Upper lobe of left lung (tissue), 6 donors: ENCODE measurements at places on chromosomes 3 and 15. TPM values are rescaled to one million over a fixed set of nuclear protein-coding genes. Genes with fewer than 3 reads are reported as not detected.

DNA sequence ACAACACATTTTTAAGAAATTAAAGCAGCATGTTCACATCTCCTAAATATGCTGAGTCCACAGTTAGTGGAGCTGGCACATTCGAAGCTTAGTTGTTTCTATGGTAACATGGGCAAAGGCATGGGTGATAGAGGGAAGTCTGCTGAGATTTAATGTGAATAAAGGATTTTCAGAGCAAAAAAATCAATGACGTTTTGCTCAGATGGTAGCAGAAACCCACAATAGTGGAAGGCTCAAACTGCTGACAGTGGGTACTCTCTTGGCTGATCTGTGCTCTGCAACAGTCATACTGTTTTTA lies 795.1 kb upstream of the ARPP21 start:
- no peaks in the 10 kb centered on the region for H3K36me3 ChIP-seq
- no peak overlapping the region for H3K27ac ChIP-seq
- no peaks in the 10 kb centered on the region for H3K27me3 ChIP-seq
- no peak overlapping the region for H3K4me3 ChIP-seq
- no peak for DNase-seq

DNA sequence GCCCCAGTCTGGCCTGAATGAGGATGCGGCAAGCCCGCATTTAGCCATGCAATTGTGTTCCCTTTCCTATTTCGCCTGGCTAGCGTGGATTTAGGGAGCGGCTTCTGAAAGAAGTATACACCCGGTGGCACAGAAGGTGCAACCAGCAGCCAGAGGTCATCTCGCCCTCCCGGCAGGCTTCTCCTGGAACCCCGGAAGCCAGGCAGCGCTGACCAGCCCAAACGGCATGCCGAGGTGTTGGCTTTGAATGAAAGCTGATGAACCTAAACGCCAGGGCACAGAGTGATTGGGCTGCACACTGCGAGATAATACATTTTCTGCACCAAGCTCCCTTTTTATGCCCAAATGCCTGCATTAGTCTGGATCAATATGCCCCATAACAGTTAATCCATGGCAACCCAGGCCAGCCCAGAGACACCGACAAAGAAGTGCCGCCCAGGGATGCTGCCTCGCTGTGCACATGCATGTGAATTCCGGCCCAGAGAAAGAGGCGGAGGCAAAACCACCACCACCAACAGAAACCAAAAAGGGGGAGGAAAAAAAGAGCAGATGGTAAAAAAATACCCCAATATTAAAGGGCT lies 1.4 kb downstream of the SRGAP3 start:
- H3K4me3 ChIP-seq = peak overlapping the region; percentile 53
- no peaks in the 10 kb centered on the region for H3K36me3 ChIP-seq
- peaks cover 8% of the 10 kb centered on the region for H3K4me1 ChIP-seq
- DNase-seq = peak; percentile 56

- no peaks in the 10 kb centered on the region for H3K4me1 ChIP-seq
- no peak overlapping the region for H3K4me3 ChIP-seq
- H3K36me3 ChIP-seq = no peaks in the 10 kb centered on the region
Observed at GRCh38 chr3:157023226-157023625, 136.7 kb downstream of the CCNL1 start.

- H3K4me1 ChIP-seq = no peaks in the 10 kb centered on the region
- H3K4me3 ChIP-seq = no peak overlapping the region
- no peaks in the 10 kb centered on the region for H3K36me3 ChIP-seq
- no peak for DNase-seq
Observed at GRCh38 chr3:17861476-17861875, 119.0 kb upstream of the TBC1D5 start.

DNA sequence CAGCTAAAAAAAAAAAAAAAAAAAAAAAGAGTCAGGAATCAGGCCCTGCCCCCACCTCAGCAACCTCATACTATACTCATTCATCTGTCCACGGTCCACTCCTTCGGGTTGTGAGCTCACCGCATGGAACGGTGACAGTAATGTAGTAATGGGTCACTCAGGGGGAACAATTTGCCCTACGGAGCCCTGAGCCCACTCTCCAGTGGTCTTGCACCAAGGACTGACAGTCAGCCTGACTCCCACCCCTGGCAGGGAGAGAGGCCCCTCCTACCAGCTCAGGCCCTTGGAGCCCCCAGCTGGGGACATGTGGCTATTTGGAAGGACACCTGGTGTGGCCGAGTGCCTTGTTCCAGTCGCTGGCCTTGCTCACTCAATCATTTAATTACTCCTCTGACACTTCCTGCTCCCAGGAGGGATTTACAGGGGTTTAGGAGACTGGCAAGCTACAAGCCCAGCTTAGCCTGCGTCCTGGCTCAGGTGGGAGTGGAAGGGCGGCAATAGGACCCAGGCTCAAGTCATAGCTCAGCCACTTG lies 19.9 kb upstream of the CACNA2D2 start:
- H3K27ac ChIP-seq = no peak overlapping the region
- no peak overlapping the region for H3K4me3 ChIP-seq

DNA sequence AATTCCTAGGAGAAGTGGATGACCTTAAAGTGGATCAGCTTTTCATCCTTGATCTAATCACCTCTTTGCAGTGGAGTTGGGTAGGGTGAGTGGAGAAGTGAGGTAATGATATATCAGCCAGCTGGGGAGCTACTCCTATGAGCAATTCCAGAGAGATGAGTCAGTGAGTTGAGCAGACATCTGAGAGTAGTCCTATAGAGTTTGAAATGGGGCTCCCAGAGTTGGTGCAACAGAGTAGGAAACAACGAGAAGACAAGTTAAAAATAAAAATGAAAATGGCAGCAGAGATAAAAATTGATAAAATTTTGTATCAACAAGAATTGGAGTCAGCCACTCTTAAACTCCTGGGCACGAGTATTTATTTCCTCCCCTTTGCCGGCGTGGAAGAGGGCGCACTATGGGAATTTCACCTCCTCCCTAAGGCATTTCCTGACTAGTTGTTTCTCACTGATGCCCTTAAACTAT lies 150.8 kb upstream of the DPH6 start:
- peaks cover 19% of the 10 kb centered on the region for H3K4me1 ChIP-seq
- H3K27ac ChIP-seq = no peak overlapping the region
- no peak for DNase-seq
- H3K27me3 ChIP-seq = no peaks in the 10 kb centered on the region

DNA sequence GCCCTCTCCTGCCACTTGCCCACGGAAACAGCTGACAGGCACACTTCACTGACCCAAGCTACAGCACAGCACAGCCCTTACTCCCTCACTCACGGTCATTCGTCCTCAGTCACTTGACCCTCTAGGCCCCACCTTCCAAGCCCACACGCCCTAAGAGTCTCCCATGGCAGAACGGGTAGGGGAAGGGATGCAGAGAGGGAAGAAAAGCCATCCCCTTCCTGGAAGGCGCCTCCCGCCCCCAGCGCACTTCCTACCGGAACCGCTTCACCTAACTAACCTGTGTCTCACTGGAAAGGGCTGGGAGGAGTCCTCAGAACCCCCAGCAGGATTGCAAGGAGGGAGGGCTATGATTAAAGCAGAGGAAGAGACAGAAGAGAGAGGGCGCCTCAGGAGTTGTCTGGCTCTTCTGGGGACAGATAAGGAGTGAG lies 22.9 kb downstream of the EPHB3 start:
- no peak overlapping the region for H3K27ac ChIP-seq
- H3K4me1 ChIP-seq = peaks cover 14% of the 10 kb centered on the region
- no peak overlapping the region for H3K4me3 ChIP-seq
- H3K27me3 ChIP-seq = no peaks in the 10 kb centered on the region
- H3K36me3 ChIP-seq = no peaks in the 10 kb centered on the region

- H3K4me3 ChIP-seq = no peak overlapping the region
- peaks cover 8% of the 10 kb centered on the region for H3K36me3 ChIP-seq
- no peaks in the 10 kb centered on the region for H3K4me1 ChIP-seq
- H3K27me3 ChIP-seq = no peaks in the 10 kb centered on the region
- no peak overlapping the region for H3K27ac ChIP-seq
- DNase-seq = no peak
Observed at GRCh38 chr15:39591896-39592315, 11.0 kb downstream of the THBS1 start.

DNA sequence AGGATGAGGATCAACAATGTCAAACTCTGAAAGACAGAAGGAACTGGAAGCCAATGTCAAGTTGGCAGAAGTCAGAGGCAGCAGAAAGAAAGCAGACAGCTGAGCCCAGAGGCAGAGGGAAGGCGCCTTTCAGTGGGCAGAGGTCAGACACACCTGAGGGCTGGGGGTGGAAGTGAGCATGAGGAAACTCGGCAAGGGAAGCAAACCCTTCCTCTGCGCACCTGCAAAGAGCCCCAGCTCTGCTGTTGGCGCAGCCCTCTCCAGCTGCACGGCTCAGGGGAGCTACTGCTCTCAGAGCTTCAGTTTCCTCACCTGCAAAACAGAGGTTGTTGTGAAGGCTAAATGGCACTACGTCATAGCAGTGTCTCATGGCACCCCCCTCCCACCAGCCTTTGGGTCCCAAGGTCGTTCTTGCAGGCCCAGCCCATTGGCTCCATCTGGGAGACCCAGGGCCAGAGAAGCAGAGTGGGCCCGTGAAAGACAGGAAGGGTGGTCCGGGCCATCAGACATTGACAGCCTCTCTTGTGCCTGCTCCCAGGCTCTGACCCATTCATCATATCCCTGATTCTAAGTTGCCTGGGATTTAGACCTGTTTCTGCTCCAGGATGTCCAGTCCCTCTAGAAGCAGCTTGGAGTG lies 53.3 kb upstream of the SLC6A11 start:
- H3K4me1 ChIP-seq = no peaks in the 10 kb centered on the region
- H3K36me3 ChIP-seq = no peaks in the 10 kb centered on the region

- no peaks in the 10 kb centered on the region for H3K27me3 ChIP-seq
- H3K36me3 ChIP-seq = no peaks in the 10 kb centered on the region
- H3K4me3 ChIP-seq = no peak overlapping the region
- peaks cover 8% of the 10 kb centered on the region for H3K4me1 ChIP-seq
- no peak for DNase-seq
Observed at GRCh38 chr3:72344236-72344635, 504.0 kb downstream of the SHQ1 start.

DNA sequence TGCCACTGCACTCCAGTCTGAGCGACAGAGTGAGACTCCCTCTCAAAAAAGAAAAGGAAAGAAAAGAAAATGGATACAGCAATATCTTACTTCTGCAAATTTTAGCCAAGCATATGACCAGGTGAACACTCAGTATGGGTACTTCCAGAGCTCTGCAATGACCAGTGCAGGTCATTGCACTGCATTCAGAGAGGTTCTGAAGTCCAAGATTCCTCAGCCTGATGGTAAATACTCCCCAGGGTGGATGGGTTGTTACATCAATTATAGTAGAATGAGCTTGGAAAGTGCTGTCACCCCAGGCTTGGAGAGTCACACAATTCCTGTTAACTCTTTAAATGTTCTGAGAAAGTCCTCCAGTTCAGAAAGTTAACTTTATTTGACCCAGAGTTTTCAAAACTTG lies 103.7 kb downstream of the RPLP1 start:
- H3K27ac ChIP-seq = no peak overlapping the region
- DNase-seq = no peak
- H3K36me3 ChIP-seq = no peaks in the 10 kb centered on the region
- no peaks in the 10 kb centered on the region for H3K27me3 ChIP-seq
- peaks cover 5% of the 10 kb centered on the region for H3K4me1 ChIP-seq

DNA sequence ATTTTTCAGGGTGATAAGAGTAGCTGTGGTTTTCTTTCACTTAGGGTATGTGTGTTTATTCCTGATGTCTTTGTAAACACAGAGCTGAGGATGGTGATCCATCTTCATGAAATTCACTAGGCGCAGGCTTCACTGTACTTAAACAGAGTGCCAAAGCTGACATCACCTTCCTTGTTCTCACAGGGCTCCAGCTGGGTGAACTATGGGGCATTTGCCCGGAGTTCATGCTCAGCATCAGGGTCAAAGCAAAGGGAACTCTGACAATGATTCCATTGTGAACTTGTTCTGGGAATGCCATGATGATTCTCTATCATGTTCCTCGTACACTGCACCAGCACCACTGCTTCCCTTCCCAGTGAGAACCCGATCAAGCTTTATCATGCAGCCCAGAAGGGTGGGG lies 184.8 kb upstream of the P2RY1 start:
- no peaks in the 10 kb centered on the region for H3K27me3 ChIP-seq
- H3K36me3 ChIP-seq = no peaks in the 10 kb centered on the region
- no peak overlapping the region for H3K27ac ChIP-seq
- DNase-seq = no peak
- no peak overlapping the region for H3K4me3 ChIP-seq

GRCh38 chr15:78768096-78768495 lies 43.2 kb downstream of the ADAMTS7 start:
- H3K4me3 ChIP-seq = no peak overlapping the region
- no peak for DNase-seq
- H3K27me3 ChIP-seq = no peaks in the 10 kb centered on the region
- H3K36me3 ChIP-seq = no peaks in the 10 kb centered on the region

GRCh38 chr3:124401843-124402242 lies 328.4 kb upstream of the UMPS start:
- H3K27me3 ChIP-seq = no peaks in the 10 kb centered on the region
- no peak overlapping the region for H3K4me3 ChIP-seq
- H3K36me3 ChIP-seq = no peaks in the 10 kb centered on the region
- H3K27ac ChIP-seq = no peak overlapping the region
- no peaks in the 10 kb centered on the region for H3K4me1 ChIP-seq

GRCh38 chr3:36063992-36064391 lies 316.3 kb upstream of the STAC start:
- no peak for DNase-seq
- H3K36me3 ChIP-seq = no peaks in the 10 kb centered on the region
- no peaks in the 10 kb centered on the region for H3K27me3 ChIP-seq
- no peak overlapping the region for H3K27ac ChIP-seq

DNA sequence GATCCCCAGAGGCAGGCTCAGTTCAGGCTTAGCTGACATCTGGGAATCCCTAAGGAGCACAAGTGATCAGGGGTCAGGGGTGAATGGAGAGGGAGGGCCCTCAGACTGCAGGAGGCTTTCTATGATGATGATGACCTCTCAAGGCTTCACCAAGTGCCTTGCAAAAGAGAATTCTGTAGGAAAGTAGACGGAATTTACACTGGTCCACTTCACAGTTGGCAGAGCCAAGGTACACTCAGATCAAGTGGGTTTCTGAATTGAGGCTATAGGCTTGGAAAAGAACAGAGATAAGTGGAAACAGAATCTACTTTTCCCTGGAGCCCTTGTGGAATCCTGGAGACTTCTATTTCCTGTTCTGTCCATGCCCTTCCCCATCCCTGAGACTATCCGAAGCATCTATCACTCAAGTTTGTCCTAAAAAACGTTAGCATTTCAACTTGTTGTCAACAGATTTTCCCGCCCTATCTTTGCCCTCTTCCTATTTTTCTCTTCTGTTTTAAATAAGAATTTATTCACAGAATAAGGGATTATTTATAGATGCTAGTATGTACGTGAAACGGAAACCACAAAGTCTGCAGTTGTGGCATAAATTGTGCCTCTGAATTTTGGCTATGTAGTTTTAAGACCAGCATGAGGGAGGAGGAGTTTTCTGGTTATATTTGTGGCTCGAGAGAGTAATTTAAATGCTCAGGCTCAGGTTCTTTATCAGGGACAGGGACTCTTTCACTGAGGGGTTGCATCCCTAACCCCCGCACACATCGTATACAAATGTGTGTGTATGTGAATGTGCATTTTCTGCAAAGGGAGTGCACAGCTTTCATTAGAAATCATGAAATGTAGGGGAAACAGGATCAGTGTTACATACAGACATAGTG lies 12.8 kb downstream of the GCSAM start:
- no peak overlapping the region for H3K27ac ChIP-seq
- H3K4me1 ChIP-seq = peaks cover 12% of the 10 kb centered on the region
- DNase-seq = no peak
- H3K27me3 ChIP-seq = no peaks in the 10 kb centered on the region
- H3K36me3 ChIP-seq = no peaks in the 10 kb centered on the region
- H3K4me3 ChIP-seq = no peak overlapping the region

The C3orf85 gene
- not detected for total RNA-seq

The STRIT1 gene
- not detected for total RNA-seq

The SLC6A1 gene
- total RNA-seq = 0.78 TPM

The SLC35A5 gene
- total RNA-seq = 28.1 TPM

The MESP1 gene
- 1.3 TPM for total RNA-seq

The ADAMTS7 gene
- 1.8 TPM for total RNA-seq

The FANCD2OS gene
- total RNA-seq = not detected

The ZNF501 gene
- total RNA-seq = 2.1 TPM
